ENCODE measurements at places on chromosomes 3 and 15.

- DNase-seq: peak; percentile 14
Measured at GRCh38 chr15:65869954-65870871, 922 bp downstream of the RAB11A start.

DNA sequence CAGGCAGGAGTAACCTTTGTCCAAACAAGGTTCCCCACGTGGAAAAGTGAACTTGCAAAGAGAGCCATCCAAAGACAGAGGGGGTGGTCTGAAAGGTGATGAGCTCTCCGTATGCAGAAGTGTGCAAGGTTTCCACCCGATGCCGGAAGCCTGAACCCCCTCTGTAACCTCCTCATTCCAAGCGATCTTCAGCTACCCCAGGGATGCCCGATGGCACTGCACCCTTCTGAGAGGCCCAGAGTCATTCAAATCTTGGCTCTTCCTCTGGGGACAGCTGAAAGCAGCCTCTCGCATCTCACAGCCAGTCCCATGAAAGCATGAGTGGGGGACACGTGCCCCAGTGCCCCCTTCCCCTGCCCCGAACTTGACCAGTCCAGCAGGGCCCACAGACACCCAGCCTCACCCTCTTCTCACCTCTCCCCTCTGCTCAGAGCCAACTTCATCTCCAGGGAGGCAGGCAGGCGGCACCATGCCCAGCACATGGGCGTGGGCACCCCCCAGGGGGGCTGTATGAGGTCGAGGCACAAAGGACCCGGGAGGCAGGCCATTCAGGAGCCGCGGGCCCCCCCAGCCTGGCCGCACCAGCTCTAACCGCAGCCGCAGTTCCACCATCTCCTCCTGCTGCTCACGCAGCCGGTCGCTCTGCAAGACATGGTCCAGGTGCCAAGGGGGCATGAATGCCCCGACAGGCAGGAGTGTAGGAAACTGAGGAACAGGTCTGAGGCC lies 8.7 kb downstream of the KIF7 start:
- DNase-seq: no peak

DNA sequence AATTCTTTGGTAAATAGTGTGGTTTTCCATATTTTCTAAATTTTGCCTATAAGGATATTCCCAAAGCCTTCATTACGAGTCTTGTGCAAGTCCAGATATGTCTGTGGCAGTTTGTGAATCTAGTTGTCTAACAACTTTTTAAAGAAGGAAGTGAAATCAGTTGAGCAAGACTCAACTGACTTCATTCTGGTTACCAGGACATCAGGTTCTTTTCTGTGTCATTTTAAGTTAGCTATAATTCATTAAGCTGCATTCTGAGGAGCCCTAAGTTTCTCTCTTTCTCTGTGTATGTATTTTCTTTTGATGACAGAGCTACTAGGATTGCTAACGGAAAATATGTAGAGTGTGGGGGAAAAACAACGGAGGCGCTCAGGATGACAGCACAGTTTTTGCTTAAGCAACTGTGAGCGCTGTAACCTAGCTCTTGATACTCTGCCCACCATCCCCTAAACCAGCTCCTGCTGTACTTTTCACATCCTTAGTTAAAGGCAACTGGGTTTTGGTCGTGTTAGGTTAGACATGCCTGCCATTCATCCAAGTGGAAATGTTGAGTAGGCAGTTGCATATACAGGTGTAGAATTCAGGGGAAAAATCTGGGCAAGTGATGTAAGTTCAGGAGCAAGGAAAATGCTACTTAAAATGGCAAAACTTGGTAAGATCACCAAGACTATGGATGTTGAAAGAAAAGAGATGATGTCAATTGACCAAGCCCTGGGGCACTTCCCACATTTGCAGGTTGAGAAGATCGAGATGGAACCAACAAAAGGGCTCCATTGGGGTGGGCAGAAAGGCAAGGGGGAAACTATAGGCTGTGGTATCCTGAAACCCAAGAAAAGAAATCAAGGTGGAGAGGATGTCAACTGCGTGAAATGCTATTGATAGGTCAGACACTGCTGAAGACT lies 9.2 kb downstream of the MFSD1 start:
- DNase-seq: no peak

GRCh38 chr3:176697284-176697889 lies 499.9 kb downstream of the TBL1XR1 start:
- DNase-seq: no peak

DNA sequence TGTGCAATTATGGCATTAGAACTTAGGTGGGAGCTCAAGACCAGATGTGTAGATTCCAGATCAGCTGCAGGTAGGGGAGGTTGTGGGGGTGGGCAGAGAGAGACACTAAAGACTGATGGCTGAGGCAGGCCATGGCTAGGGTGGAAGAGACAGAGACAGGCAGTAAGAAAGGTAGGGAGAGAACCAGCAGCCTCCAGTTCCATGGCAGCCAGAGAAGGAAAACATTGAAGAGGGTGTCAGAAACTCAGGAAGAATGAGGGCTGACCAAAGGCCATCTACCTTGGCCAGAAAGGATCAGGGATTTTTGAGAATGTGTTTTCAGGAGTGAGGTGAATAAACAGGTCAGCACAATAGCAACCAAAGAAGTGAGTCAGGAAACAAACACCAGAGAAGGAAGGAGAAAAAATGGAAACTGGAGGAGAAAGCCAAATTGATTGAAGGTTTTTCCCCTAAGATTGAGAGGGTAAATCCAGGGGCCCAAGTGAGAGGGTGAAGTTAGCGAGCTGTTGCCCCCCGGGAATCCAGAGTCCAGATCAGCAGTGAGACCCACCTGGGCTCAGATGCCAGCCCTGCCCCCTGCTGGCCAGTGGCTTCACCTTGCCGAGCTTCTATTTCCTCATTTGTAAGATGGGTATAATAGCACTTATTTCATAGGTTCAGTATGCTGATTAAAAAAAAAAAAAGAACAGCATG lies 41.0 kb downstream of the ABHD2 start:
- DNase-seq: no peak

All from progenitor cell of endocrine pancreas (in vitro differentiated cells).